ENCODE measurements at places on chromosomes 2 and 18.
A peak's percentile ranks its signal among the peaks of the same experiment; 100 is the strongest.

DNA sequence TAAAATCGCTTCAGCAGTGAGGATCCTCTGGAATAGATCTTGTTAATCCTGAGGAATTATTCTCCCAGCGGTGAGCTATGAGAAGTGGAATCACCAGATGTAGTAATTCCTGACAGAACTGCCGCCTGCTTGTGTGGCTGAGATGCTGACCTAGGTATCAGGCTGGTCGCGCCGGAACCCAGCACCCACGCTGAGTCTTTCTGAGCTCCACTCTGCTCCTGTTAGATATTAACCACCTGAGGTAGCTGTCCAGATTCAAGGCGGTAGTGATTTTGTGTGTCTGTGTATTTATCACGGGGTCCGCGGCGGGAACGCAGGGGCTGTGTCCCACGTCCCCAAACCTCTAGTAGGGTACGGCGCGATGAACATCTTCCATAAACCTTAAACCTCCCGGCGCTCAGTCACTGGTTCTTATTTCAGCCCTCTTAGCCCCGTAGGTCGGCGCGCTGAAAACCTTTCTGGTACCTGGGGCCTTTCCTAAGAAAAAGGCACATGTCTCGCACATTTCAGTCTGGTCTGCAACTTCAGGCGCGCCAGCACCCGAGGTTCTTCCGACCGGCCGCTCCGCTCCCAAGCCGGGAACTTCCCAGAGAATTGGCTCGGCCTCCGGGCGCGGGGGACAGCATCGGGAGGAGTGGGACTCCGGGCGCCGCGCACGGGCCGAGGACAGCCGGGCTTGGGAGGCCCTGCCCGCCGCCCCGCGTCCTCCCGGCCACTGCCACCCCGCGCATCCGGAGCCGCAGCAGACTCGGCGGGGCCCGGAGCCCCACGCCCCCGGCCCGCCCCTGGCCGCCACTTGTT lies 542 bp upstream of the CNNM3 start:
- ATAC-seq, result no peak

DNA sequence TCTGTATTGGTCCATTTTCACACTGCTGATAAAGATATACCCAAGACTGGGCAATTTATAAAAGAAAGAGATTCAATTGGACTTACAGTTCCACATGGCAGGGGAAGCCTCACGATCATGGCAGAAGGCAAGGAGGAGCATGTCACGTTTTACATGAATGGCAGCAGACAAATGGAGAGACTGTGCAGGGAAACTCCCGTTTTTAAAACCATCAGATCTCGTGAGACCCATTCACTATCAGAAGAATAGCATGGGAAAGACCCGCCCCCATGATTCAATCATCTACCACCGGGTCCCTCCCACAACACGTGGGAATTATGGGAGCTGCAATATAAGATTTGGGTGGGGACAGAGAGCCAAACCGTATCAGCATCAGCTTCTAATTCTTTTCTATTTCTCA lies 217.0 kb downstream of the ANAPC1 start:
- no peak for ATAC-seq

DNA sequence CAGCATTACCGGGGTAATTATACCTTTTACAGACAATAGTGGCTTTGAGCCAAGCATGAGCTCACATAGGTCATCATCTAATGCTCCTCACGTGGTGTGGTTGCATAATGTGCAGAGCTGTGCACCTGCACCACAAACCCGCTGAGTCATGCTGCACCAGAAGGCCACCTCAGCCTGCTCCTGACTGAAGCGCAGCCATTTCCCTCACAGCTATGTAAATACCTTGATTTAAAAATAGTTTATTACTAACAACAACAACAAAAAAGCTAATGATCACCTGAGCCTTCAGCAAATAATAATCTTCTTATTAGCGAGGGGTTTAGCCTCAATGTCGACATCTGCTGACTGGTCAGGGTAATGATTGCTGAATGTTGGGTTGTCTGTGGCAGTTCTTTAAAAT lies 238.8 kb downstream of the MBD5 start:
- peak; percentile 95 for ATAC-seq

GRCh38 chr2:62741954-62742722 lies 36.6 kb downstream of the EHBP1 start:
- no peak for ATAC-seq

DNA sequence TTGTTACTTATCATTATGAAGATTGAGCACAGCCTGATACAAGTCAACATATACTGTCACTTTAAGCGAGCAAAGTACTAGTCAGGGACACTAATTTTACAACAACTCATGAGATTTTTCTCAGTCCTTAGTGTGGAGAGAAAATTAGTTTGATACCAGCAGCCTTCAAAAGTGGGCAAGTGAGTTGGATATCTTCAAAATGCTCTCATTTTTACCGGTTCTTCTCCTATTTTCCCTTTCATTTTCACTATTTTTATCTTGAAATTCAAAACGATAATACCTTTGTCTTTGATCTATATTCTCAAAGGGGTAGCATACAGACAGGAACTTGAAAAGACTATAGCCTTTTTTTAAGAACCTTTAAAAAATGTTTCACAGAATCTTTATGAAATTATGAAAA lies 52.0 kb upstream of the UBXN4 start:
- no peak for ATAC-seq

DNA sequence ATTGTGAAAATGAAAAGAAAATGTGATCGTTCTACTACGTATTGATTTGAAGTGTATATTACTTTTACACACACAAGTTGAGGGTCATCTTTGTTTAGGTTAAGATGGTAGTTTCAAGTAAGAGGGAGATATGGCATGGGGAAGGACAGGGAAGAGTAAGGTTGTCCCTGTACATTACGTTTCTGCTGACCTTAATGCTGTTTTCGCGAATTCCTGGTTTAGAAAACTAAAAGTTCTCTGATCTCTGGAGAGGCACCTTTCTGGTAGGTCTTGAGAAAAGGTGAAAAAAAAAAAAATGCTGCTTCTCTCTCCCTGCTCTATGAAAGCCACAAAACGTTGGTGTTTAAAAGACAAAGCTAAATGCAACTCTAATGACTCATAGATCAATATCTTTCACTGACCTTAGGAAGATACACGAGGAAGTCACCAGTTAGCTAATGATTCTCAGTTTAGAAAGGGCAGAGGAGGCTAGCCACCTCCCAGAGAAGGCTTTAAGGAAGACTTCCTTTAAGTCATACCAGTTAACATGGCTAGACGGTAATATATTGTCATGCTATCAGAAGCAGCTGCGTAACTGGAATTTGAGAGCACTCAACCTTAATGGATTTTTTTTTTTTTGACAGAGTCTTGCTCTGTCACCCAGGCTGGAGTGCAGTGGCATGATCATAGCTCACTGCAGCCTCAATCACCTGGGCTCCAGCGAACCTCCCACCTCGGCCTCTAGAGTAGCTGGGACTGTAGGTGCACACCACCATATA lies 13.2 kb downstream of the TXNDC2 start:
- peak; percentile 73 for ATAC-seq

- ATAC-seq, result no peak
Measured at GRCh38 chr2:49686291-49686690, 532.0 kb upstream of the FSHR start.

DNA sequence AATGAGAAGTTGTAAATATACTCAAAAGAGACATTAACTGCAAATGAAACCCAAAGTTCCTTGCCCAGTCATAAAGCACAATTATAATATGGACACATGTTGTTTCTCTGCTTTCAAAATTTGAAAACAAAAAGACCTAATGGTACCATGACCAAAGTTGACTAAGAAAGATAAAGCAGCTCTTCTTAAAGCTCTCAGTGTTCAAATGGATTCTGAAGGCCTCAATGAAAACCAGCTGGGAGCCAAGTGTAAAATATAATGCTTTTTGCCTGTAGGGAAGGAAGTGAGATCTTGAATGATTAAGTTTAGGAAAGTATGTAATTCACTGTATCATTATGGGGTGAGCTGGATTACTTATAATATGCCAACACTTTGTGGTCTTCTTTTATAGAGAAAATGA lies 178.6 kb downstream of the SATB2 start:
- ATAC-seq, result no peak

DNA sequence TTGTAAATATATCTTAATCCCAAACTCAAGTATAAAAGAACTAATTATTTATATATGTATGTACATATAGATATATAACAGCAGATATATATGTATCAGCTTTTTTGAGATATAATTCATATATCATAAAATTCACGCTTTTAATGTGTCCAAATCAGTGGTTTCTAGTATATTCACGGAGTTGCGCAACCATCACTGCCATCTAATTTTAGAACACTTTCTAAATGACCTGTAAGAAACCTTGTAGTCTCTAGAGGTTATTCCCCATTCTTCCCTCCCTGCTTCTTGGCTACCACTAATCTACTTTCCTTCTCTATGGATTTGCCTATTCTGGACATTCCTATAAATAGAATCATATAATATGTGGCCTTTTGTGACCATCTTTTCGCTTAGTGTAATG lies 163.5 kb upstream of the TCF4 start:
- no peak for ATAC-seq

- ATAC-seq, result no peak
Measured at GRCh38 chr2:69195706-69196105, 182.7 kb downstream of the ANTXR1 start.

GRCh38 chr2:47225061-47225783 lies 70.1 kb upstream of the STPG4 start:
- peak; percentile 60 for ATAC-seq

- ATAC-seq, result no peak
Measured at GRCh38 chr2:235745597-235745996, 251.8 kb downstream of the AGAP1 start.
